RPMI8226 (cell line): ENCODE measurements at places on chromosomes 6 and 20.

DNA sequence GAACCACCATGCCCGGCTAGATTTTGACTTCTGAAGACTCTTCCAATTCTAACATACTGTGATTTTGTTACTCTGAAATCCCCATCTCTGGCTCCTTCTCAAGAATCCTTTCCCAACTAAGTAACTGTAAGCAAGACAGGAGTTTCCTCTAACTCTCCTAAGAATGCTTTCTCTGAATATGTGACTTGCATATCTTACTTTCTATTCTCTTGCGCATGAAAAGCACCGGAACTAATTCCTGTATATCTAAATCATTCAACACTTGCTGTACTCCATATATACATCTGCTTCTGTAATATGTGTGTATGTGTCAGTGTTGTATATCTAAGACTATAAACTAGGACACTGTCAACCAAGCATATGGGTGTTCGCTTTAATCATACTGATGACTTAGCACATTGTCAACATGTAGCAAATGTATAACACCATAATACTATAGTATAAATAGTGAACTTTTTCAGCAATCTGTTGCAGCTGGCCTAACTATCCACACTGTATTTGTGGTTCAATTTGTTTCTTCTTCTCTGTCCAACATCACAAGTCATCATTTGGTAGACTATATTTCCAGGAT lies 108.1 kb upstream of the PRDM1 start:
- no peak for DNase-seq

DNA sequence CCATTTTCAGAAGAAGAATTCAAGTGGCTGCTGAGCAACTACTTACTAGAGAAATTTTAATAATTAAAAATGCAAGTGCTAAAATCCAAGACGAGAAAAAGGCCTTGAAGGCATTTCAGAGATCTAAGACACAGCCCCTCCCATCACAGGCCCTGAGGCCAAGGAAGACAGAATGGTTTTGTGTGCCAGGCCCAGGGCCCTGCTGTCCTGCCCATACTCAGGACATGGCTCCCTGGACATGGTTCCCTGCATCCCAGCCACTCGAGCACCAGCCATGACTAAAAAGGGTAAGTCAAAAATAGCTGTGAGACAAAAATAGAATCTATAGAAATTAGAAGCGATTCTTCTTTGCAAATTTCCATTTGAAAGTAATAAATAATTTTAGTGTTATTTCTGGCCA lies 364.9 kb downstream of the COL12A1 start:
- DNase-seq = no peak

- DNase-seq = peak; percentile 85
Measured at GRCh38 chr20:36886859-36887751, 11.2 kb downstream of the TLDC2 start.

GRCh38 chr6:154450498-154450897 lies 60.0 kb downstream of the CNKSR3 start:
- DNase-seq = no peak

DNA sequence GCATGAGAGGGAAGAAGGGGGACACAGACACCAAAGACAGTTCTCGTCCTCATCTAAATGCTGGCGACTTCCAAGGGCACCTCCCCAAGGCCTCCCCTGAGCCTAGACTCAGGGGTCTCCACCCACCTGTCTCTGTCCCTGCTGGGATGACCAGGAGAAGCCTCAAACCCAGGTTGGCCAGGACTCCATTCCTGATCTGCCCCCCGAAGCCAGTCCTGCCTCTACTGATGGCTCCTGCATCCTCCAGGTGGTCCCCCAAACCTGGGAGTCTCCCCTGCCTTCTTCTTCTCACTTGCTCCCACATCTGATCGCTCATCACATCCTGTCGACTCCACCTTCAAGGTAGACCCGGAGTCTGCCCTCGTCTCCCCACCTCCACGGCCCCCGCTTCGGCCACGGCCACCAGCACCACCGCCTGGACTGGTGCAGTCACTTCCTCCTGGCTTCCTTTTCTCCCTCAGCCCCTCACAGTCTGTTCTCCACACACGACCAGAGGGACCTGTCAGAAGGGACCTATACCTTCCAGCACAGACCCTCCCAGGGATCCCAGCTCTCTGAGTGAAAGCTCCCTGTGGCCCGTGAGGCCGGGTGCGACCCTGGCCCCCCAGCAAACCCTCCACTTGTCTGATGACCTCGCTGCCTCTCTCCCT lies 92.1 kb downstream of the CEBPB start:
- no peak for DNase-seq

DNA sequence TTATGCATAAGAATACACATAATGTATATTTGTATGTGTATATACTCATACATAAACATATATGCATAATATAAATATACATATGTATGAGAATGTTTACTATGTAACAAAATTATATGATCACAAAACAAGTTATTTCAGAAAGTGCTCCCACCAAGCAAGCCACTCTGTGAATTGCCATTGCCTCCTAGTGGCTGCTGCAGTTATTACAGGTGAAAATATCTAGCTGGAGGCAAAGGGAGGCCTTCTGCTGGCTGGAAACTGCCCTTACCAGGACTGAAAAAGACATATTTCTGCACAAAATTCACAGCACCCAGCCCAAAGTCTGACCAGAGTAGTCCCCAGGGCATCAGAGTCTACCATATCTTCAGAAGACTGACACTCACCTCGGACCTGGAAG lies 14.4 kb upstream of the ADAM33 start:
- DNase-seq = no peak

DNA sequence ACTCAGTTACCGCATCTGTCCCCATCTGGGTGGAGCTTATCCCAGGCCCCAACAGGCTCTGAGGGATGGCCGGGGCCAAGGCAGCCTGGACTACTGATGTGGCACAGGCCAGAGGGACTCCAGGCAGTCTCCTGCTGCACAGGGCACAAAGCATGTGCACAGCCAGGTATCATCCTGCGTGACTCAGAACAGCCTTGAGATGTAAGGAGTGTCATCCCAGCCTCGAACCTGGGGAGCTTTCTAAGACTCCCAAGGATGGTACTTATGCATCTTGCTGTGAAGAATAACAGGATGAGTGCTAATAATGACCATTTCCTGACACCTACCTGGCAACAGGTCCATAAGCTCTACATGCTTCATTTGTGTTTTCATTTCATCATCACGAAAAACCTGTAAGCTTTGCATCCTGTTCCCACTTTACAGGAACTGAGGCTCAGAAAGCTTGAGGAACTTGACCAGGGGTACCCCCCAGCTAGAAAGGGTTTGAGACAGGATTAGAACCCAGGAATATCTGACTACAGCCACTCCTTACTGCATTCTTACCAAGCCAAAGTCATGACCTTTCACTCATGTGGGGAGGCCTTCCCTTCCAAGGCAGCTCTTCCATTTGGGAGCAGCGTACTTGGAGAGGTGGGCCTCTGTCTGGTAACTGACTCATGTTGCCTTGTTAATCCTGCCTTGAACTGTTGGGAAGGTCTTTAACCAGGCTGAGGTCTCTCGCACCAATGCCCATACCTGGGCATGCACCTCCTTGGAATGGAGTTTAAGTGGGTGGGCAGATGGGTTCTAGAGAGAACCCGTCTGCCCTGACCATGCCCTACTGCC lies 1.9 kb downstream of the TRIB3 start:
- DNase-seq = no peak

GRCh38 chr20:8205996-8206395 lies 73.9 kb downstream of the PLCB1 start:
- no peak for DNase-seq

DNA sequence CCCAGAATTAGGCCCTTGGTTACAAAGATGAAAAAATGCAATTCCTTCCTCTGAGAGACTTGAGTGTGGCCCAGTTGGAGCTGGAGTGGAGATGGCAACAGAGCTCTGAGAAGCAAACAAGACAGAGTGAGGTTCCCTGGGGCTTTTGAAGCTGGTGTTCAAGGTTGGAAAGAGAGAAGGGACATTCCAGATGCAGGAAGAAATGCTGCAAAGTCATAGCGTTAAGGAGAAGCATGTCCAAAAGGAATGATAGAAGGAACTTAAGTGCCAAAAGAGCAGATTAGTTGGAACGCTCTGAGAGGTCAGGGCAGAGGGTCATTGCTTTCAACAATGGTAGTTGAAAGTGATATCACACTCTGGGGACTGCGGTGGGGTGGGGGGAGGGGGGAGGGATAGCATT lies 251.8 kb downstream of the TBC1D7 start:
- DNase-seq = no peak

GRCh38 chr6:42142118-42142835 lies at the start of gene C6orf132:
Gene C6orf132, minus strand, starts transcription at chr6:42142620. Its CDS starts 176 bp downstream, at chr6:42142444.
- DNase-seq = no peak

DNA sequence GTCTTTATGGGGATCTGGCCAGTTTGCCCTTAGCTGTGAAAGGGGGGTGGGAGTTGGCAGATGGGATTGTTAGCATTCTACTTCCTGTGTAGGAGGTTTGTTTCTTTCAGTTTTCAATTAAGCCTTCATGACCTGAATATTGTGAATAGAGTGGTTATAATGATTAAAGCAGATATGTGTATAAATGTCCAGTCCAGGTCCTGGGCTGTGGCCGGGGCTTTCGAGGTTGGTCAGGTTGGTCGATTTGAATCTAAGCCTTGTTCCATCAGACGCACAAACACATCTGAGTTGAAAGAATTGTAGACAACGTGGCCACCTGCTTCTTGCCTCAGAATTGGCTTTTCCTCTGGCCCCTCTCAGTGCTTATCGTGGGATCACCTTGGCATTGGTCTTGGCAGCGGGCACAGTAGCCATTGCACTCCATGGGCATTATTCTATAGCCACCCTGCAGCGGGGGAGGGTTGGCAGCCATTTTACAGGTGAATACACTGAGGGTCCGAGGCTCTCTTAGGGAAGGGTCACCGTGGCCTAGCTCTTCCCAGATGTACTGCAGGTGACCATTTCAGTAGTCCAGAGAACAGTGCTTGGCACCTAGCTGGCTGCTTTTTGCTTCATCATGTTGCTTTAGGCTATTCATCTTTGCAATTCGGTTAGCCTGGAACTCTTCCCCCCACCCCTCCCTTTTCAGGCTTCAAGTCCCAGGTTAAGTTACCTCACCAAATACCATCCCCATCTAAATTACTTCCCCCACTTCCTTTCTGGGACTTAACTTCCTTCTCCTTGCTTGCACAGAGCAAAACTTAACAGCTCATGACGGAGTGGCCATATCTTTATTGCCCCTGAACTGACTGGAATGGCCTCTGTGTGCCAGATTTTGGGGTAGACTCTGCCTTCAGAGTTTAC lies 1.1 kb downstream of the RNF114 start:
- no peak for DNase-seq

DNA sequence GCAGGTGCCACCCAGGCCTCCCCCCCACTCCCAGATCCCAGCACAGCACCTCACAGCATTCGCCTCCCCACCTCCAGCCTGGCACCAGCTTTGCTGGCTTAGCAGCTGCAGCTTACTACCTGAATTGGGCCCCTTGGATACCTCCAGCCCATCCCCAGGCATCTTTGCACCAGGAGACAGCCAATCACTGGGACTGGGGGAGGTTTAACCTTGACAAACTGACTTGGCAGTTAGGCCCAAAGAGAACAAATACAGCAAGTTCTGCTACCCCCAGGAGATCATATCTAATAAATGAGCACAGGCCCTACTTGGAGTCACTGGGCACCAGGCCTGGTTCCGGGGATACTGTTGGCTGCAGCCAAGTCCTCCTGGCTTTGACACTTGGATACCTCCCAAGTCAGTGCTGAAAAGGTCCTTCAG lies 8.8 kb downstream of the PDRG1 start:
- DNase-seq = no peak

GRCh38 chr20:12870588-12870987 lies 138.2 kb upstream of the SPTLC3 start:
- DNase-seq = no peak

DNA sequence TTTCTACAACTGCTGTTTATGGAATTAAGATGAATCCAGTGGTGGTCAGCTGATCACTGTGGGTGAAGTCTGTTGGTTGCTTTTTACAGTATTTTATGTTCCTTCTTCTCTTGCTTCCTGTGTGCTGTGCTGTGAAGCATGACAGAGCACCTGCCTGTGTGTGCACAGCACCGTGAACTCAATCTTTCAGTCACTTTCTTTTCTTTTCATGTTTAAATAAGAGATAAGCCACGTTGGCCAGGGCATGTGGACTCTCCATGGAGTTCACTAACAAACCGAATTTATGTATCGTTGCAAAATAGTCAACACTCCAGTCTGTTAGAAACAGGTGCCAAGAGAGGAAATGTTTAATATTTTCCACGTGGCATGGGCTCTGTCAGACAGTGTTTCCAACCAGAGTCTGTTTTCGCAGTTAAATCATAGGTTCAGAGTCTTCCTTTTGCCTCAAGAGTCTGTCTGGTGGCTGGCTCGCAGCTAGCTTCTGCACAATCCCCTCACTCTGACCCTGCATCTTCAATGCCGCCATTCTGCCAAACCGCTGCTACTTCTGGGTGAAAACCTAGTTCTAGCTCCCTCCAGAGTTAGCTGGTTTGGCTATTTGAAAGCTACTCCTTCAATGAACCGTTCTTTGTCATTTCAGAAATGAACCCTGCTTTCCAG lies 73.2 kb downstream of the QRSL1 start:
- DNase-seq = no peak

DNA sequence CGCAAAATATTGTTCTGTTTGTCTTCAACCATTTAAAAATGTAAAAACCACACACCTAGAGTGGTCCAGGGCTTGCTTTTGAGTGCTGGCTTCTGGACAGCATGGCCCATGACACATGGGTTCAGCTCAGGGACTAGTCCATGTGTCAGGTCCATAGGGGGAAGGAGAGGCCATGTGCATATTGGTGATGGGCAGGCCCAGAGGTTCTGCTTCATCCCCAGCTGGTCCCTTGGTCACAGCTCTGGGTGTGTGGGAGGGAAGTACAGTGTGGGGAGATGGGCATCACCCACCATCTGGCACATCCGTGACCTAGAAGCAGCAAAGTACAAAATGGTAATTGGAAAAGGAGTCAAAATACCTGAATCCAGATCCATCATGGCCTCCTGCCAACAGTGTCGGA lies 50.7 kb downstream of the STK35 start:
- DNase-seq = no peak
